ENCODE measurements at places on chromosomes 6 and 20.

DNA sequence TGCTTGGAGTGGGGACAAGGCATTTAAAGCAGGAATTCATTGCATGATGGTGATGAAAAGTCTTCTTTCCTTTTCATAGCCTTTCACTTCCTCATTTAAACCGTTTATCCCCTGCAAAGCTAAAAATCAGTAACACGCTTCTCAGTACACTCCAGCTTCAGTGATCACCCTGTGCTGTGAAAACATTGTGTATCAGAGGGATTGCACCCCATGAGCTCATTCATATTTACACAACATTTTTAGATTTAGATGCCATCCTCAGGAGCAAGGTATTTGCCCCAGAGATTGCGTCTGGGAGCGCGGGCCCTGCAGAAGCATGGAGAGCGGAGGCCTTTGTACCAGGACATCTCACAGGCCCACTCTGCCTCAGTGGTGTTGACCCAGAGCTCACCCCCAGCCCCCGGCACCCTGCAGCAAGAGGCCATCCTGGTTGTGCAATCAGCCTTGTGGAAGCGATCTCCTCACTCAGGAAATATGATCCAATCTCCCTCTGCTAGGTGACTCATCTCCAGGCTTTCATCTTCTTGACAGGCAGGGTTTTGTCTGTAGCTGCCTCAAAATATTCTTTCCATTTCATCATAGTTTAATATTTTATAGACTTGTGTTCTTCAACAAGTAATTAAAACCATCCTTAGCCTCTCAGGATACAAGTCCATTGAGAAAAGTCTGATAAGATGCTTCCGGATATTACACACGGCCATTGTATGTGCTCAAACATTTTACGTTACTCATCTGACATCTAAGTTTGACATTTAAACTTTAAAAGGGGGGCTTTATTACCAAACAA, 38.9 kb upstream of the THBS2 start:
- peak; percentile 94 for DNase-seq

DNA sequence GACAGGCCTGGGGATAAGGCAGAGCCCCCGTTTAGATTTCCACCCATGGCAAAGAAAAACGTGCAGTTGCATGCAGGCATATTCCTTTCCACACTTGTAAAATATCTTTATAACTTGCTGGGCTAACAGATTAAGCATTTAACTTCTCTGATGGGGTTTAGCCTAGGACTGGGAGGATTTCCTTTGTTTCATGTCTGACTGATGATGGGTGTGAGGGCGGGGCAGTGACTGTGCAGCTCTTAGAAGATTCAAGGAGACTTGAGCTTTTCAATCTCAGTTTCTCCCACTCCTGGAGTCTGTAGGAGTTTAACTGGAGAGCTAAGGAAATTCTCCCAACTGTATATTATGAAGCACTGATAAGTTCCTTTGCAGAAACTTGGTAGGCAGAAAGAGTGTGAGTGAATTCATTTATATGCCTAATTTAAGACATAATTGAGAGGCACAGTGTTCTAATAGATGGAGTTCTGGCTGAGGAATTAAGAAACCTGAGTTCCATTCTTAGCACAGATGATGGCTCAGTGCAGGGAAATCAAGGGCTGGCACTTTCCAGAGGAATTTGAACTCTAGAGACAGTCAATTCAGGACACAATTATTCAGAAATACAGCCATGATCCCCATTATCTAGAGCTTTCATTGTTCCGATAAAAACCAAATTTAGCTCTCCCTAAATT, 214.6 kb upstream of the CNR1 start:
- DNase-seq: no peak

DNA sequence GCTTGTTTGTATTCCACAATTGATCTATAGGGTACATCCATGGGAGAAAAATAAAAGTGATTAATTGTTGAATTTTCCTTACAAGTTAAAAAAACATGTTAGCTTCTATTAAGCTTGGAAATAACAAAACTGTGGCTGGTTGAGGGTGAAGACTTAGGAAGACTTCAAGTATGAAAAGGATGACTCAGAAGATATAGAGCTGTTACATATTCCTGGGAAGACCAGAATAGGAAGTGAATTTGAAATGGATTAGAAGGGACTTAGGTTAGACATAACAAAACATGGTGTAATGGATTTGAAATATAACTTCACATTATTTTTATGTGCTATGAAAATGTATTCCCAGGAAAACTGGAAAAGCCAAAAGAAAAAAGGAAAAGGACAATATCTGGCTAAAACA, 732.2 kb downstream of the HDGFL1 start:
- no peak for DNase-seq

- no peak for DNase-seq
These were observed 61.5 kb downstream of the EDN1 start for GRCh38 chr6:12351672-12352071.

GRCh38 chr6:106161893-106162292, 75.8 kb downstream of the PRDM1 start:
- no peak for DNase-seq

DNA sequence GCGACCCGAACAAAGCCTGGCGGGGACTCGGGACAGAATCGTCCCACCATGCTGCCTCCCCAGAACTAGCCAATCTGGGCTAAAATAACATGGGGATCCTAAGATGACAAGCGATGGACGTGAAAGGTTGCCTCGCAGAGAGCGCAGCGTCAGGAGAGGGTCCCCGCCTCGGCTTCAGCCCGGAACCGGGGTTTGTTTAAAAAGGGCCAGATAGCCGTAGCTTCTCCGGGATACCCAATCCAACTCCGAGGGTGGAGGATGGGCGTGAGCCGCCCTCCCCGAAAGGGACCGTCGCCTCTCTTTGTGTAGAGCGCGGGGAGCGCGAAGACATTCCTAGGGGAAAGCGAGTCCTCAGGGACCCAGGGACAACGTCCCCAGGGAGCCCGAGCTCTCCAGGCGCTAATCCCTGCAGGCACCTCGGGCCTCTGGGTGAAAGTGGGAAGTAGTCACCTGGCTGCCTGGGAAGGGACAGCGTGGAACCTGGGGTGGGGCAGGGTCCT, 643 bp downstream of the CD24 start:
- DNase-seq: no peak

- no peak for DNase-seq
These were observed 134.7 kb downstream of the RCAN2 start for GRCh38 chr6:46356543-46356942.

- DNase-seq: no peak
These were observed 130.9 kb downstream of the CARMIL1 start for GRCh38 chr6:25410102-25410501.

DNA sequence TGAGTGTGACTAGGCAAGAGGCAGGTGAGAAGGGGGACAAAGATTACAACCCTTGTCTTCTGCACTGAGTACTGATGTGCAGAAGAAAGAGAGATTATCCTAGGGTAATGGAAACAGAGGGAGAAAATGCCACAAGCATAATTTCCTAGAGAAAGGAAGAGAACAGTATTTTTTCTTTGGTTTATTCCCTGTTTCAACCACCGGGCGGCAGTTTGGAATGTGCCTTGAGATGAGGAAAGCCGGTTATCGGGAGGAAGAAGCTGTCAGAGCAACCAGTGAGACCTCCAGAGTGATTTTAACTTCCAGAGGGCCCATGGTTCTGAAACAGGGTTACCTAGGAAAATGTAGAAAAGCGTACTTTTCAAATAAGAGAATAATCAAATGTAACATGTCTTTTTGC, 121.4 kb downstream of the REV3L start:
- DNase-seq: no peak
